Karpas-422 (cell line): ENCODE measurements at places on chromosomes 2 and 18. TPM values are rescaled to one million over a fixed set of nuclear protein-coding genes. Genes with fewer than 3 reads are reported as not detected.

GRCh38 chr18:49728542-49728941 is 84.8 kb downstream of the ACAA2 start:
- DNase-seq: peak; percentile 82

- DNase-seq: no peak
Measured at GRCh38 chr2:199457147-199458008, at the start of gene SATB2. TSS of gene SATB2 (minus strand) at chr2:199457939. CDS start at chr2:199456037, 1,902 bp downstream.

DNA sequence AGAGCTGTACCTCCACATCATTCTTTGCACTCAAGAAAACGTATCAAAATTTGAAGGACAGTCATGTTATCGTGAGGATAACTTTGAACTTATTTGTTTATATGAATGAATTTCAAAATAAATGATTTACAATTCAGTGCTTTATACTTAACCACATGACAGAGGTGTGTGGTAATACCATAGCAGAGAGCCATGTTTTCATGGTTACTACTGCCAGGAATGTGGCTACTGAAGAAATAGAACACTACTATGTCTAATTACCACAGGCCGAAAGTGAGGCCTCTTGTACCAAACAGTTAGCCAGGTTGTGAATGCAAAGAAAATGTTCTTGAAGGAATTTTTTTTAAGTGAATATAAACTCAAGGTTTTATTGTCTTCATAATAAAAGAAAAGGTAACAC is 49.2 kb downstream of the AAK1 start:
- no peak for DNase-seq

- DNase-seq: peak; percentile 82
Measured at GRCh38 chr2:174546519-174547506, 50.8 kb downstream of the WIPF1 start.

- no peak for DNase-seq
Measured at GRCh38 chr18:70289351-70290312, 787 bp downstream of the SOCS6 start.

The SFT2D3 gene
- total RNA-seq: 3.2 and 4.0 TPM in 2 replicates

DNA sequence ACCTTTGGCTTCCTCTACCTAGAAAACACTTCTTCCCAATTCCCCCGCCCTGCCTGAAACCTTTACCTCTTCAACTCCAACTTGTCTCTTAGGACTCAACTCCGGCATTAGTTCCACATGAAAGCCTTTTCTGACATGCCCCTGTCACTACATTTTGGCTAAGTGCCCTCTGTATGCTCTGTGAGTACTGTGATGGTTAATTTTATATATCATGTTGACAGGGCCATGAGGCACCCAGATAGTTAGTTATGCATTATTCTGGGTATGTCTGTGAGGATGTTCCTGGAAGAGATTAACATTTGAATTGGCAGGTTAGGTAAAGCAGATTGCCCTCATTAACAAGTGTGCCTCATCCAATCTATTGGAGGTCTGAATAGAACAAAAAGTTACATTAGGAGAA is 75.6 kb upstream of the NCKAP5 start:
- DNase-seq: no peak

GRCh38 chr2:176445956-176446355 is 176.7 kb downstream of the MTX2 start:
- DNase-seq: no peak

GRCh38 chr2:88857274-88857741 is 165.8 kb downstream of the RPIA start:
- peak; percentile 87 for DNase-seq

- no peak for DNase-seq
Measured at GRCh38 chr2:28437149-28437835, 44.6 kb downstream of the FOSL2 start.

The PLCD4 gene
- 0.43 TPM in 1 of 2 replicates, not detected in the other for total RNA-seq

- no peak for DNase-seq
Measured at GRCh38 chr2:200264631-200265030, 41.9 kb upstream of the SPATS2L start.

DNA sequence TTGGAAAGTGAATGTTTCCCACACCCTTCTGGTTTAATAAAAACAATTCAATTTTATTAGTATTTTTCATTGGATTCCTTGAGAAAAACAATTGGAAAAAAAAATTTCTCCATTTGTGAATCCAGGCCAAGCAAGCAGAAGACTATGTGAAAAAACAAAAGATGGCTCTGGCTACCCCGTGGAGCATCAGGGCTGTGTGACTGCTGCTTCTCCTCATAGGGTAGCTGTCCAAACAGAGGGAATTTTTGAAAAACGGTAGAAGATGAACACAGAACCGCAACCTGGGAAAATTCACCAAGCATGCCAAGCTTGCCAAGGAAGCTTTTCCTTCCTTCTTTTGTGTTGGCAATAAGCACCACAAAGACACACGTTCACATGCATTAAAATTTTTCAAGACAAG is 71.3 kb upstream of the ACVR2A start:
- DNase-seq: no peak
